DMS79 (cell line): ENCODE measurements at places on chromosomes 11 and 22.

DNA sequence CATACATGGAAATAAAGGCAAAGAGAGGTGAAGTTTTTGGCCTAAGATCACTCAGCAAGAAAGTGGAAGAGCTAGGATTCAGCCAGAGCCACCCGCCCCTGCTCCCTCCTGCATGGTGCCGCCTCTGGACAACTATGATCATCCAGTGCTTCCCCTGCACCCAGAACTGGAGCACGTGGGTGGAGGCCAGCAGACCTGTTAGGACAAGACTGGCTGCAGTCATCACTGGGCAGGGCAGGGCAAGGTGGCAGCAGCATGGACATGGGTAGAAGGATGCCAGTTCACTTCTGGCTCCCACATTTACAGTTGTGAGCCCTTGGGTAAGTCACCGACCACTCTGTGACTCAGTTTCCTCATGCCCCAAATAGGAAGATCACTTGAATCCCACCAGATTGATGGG lies 131.0 kb downstream of the FBXO7 start:
- DNase-seq: no peak

DNA sequence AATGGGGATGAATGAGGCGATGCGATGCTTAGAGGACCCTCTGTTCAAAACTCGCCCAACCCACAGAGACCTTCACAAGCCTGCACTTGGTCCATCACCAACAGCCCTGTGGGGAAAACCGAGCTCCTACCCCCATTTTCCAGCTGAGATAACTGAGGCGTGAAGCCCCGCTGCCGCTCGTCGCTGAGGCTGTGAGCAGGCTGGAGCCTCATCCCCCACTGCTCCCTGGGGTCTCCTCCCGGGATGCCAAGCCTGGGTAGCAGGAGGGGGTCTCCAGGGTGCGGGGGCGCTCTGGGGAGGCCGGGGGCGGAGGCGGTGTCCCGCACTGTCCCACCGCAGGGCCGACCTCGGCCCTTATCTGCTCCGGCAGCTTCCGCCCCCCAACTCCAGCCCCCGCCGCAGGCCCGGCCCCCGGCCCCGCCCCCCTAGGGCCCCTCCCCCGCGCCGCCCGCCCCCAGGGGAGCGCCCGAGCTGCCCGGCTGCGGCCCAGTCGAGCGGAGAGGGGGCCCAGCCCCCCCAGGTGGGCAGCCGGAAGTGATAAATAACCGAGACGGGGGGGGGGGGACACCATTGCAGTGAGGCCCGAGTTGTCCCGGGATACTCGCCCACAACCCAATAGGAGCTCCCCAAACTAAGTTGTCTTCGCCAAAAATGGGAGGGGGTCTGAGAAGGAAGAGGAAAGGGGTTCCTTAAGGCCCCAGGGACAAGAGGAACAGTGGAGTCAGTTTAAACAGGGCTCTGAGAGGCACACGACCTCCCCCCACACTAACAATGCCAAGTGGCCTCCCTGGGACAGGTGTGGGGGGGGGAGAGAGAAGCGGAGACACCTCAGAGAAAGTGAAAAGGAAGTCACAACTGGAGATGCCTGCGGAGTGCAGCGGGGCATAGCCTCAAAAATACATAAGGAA lies 8.3 kb upstream of the SLC39A13 start:
- DNase-seq: no peak

- no peak for DNase-seq
Observed at GRCh38 chr11:71334191-71334590, 81.8 kb upstream of the SHANK2 start.

DNA sequence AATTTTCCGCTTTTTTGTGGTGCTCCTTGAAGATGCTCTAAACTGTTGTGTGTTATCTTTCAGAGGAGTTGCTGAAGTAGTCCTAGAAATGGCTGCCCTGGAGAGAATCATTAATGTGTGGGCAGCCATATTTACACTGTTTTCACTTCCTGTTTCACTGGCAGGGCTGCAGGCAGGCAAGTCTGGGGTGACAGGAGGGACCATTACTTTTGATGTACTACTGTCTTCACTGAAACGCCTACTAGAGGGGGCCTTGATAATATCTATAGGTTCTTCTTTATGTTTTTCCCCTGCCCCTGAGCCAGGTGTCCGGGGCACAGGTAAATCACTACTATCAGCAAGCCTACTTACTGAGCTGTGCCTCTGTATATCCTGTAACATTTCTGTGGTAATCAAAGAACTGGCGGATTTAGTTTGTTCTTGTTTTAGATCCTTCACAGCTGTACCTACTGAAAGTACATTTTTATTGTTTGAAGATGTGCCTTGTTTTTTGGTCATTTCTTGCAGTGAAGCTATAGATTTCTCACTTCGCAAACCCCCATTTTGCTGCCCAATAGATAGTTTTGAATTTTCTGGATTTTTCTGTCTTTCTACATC lies 39.7 kb downstream of the ACAT1 start:
- no peak for DNase-seq

- no peak for DNase-seq
Observed at GRCh38 chr11:69837791-69838190, 18.6 kb upstream of the FGF3 start.

DNA sequence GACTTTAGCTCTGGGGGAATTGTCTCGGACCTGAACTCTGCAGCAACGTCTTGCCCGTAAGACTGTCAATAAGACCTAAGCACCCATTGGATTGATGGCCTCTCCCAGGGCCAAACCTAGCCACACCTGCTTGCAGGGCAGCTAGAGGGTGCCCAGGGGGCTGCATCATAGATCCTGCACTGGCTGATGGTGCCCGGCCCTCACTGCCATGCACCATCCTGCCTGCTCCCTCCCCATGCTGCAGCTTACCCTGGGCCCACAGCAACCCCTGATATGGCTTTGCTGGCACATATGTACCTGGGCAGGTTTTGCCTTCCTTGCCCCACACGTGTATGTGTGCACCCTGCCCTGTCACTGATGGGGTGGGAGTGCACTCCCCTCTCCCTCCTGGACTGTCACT lies 8.9 kb upstream of the BBOX1 start:
- no peak for DNase-seq

GRCh38 chr22:36409911-36410756 lies 22.4 kb upstream of the MYH9 start:
- peak; percentile 93 for DNase-seq

- DNase-seq: no peak
Observed at GRCh38 chr22:38162881-38163843, 18.5 kb downstream of the PLA2G6 start.

- DNase-seq: no peak
Observed at GRCh38 chr11:7638710-7639642, 34.3 kb downstream of the CYB5R2 start.

DNA sequence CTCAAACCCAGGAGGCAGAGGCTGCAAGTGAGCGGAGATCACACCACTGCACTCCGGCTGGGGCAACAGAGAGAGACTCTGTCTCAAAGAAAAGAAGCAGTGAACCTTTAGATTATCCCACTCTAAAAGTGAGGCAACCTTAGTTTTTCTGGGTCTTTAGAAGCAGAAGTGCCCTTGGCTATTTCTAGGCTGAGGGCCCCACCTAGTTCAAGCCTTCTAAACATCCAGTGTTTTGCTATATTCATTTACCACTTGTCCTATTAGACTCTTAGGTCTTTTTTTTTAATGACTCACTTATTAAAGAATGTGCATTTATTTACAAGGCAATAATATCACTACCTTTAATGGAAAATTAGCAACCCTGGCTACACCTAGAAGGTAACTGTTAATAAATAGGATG lies 16.7 kb upstream of the EHF start:
- no peak for DNase-seq

DNA sequence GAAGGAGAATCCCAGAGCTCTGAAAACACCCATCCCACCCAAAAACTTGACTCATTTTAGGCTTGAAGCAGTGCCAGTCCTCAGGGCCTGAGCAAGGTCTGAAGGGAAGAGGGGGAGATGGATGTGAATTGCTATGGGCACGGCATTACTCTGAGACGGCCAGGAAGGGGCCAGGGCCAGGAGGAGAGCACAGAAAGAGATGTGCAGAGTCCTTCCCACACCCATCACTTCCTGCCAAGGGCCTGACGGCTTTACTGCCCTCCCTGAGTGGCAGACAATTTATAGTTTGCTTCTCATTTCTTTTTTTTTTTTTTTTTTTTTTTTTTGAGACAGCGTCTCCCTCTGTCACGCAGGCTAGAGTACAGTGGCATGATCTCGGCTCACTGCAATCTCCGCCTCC lies 22.5 kb downstream of the TAB1 start:
- no peak for DNase-seq

- DNase-seq: no peak
Observed at GRCh38 chr11:61732705-61733104, 19.7 kb upstream of the MYRF start.

GRCh38 chr11:64305691-64306562 lies 603 bp downstream of the ESRRA start:
- peak; percentile 31 for DNase-seq

DNA sequence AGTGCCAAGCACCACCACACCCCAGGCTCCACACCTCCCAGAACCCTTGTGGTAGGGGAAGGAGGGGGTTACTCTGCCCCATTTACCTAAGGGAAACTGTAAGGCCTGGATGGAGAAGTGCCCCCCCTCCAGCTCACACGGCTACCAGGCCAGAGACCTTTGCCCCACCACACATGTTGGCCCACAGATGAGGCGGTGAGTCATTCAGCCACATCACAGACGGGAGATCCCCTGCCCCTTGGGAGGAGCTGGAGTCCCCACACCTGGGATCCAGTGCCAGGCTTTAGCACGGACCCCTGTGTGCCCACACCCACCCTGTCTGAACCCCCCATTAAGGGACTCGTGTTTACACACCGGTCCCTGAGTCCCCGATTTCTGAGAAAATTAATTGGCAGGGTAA lies 24.9 kb downstream of the CDKN1C start:
- no peak for DNase-seq

DNA sequence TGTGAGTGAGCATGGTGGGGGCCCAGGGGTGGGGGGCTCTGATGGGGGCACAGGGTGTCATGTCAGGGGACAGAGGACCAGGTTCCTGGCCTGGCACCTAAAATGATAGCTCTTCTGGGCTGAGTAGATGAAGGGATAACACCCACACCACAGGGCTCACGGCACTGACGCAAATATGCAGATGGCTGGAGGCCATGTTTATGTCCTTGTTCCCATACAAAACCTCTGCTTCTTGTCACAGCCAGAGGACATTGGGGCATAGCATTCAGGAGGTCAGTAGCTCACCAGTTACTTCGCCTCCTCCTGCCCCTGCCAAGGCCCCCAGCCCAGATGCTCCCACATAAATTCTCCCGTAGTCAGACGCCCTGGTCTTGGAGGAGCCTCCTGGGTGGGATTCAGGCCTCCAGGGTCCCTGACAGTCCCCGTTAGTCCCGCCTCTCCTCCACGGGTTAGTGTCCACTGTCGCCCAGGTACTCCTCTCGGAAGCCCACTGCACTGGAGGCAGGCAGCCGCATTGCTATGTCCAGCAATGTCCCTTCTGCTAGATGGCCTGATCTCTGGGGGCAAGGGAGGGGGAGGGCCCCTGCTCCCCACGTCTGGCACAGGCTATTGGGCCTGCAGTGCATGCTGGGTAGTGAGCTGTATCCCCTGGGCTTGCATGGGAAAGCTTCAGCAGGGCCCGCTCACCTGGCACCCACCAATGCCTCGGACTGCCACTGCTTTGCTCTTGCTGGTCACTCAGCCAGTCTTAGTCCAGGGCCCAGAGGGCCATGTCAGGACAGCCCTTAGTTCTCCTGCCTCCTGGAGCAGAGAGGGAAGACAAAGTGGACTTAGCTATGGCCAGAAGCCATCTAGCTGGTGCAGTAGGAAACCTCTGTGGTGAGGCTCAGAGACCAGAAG lies 75.6 kb upstream of the MYOD1 start:
- no peak for DNase-seq
